ENCODE measurements at places on chromosomes 16 and 17.

DNA sequence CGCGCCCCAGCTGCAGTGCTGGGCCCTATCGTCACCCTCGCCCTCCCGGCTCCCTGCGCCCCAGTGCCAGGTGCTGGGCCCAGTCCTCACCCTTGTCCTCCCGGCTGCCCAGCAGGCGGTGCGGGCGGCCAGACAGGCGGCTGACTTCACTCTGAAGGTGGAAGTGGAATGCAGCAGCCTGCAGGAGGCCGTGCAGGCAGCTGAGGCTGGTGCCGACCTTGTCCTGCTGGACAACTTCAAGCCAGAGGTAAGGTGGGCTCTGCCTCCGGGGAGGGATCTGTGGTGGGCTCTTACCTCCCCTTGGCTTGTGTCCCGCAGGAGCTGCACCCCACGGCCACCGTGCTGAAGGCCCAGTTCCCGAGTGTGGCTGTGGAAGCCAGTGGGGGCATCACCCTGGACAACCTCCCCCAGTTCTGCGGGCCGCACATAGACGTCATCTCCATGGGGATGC, 17.9 kb downstream of the QPRT start:
- DNase-seq, result no peak

- DNase-seq, result no peak
These were observed 19.5 kb upstream of the CPHXL start for GRCh38 chr16:75745823-75746222.

GRCh38 chr17:34533806-34534527, 45.4 kb upstream of the TMEM132E start:
- DNase-seq, result no peak

GRCh38 chr17:74754832-74755231, 6.4 kb downstream of the NHERF1 start:
- DNase-seq, result no peak

- no peak for DNase-seq
These were observed 88.4 kb upstream of the ATF7IP2 start for GRCh38 chr16:10297341-10298006.

GRCh38 chr17:10316801-10317542, 55.8 kb downstream of the MYH13 start:
- peak; percentile 32 for DNase-seq

DNA sequence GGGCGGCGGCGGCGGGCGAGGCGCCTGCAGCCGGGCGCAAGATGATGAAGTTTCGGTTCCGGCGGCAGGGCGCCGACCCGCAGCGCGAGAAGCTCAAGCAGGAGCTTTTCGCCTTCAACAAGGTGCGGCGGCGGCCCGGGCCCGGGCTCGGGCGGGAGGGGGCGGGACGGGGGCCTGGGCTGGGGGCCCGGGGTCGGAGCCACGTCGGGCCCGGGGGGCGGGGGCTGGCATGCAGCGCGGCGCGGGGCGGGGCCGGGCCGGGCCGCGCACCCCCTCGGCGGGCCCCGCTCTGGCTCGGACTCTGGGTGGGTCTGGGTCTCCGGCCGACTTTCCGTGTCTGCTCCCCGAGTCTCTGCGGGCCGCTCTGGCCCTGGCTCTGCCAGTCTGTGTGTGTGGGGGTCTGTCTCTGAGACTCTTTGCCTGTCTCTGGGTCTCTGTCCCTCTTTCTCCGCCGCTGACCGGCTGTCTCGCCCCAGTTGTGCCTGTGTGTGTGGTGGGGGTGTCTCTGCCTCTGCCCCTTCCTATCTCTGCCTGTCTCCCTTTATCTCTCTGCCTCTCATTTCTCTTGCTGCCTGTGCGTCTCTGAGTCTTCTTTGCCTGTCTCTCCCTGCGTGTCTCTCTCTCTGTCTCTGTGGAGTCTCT, 328 bp downstream of the LLGL1 start:
- DNase-seq, result no peak

GRCh38 chr17:789160-789840, 7.1 kb downstream of the MRM3 start:
- no peak for DNase-seq

DNA sequence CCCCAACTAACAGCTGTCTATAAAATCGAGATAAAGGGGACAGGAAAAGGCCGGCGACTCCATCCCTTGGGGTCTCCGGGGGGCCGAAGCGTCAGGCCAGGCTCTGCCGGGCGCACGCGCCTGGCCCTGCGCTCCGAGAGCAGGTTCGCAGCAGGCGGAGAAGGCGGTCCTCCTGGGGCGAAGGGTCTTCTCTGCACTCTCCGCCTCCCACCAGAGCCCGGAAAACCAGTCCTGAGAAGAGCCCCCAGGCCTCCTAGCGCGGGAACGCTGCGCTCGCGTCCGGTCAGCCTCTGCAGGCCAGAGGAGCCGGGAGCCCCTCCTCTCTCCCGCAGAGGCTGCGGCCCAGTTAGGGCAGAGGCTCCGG, 5.1 kb downstream of the FOXF1 start:
- no peak for DNase-seq

DNA sequence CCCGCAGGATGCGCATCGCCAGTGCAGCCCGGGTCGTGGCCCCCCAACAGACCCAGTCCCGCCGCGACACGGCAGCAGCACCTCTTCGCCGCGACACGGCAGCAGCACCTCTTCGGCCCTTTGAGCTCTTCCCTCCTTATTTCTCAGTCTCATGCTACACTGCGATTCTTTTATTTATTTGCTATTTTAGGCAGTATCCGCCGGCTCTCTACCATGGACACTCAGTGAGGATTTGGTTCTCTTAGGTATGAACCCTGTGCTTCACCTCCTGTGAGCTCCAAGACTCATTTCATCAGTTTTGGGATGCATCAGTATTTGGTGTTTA, 8.3 kb upstream of the MAP2K3 start:
- no peak for DNase-seq

GRCh38 chr16:85503679-85504231, 109.4 kb upstream of the GSE1 start:
- no peak for DNase-seq

- no peak for DNase-seq
These were observed 67.3 kb downstream of the PHKB start for GRCh38 chr16:47528431-47528830.

DNA sequence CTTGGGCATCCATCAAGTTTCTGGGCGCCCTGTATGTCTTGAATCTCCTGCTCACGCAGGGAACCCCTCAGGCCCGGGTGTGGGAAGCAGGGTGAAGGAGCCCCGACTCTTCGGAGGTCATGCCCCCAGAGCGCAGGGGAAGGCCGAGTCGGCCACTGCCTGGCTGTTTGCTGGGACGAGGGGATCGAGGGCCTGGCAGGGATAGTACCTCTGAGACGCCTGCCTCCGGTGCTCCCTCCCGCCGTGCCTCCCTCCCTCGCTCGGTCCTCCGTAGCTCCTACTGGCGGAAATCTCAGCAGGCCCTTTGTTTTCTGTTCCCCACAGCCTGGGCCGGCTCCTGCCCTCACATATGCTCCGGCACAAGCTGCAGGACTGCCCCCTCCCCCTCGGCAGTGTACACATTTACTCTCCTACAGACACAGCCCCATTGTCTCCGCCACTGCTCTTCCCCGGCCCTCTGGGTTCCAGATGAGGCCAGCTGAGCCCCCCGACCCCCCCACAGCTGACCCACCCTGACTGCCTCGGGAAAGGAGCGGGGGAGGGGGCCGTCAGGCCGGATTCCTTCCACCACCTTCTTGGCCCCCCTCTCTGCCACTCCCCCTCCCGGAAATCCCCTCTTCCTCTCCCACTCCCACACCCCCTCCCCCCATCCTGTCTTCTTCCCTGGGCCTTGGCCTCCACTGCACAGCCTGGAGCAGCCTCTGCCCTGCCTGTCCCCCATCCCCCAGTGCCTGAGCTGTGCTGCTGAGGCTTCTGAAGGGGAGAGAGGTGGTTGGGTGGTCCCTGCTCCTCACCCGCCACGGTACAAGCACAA, 1.4 kb downstream of the TRAF4 start:
- no peak for DNase-seq

- DNase-seq, result no peak
These were observed 201.2 kb downstream of the HS3ST3A1 start for GRCh38 chr17:13400491-13400890.

GRCh38 chr16:57039148-57039812, 49.9 kb downstream of the NLRC5 start:
- peak; percentile 61 for DNase-seq

DNA sequence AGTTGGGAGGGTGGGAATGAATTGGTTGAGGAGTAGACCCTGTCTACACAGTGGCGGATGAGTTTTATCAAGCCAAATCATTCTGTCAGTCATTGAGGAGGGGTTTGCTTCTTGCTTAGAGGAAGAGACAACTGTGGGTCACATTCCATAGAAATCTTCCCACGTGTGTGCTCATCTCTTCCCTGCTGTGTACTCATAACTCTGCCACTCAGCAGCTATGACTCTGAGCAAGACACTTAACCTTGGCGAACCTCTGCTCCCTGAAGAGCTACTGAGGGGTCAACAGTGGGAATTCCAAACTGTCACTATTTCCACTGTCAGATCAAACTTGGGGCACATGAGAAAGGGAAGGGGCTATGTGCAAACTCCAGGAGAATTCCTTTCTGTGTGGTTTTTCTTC, 72.6 kb upstream of the COX10 start:
- DNase-seq, result no peak

GRCh38 chr17:7479213-7480088, at the start of gene ZBTB4:
TSS of gene ZBTB4 (minus strand) at chr17:7479631. CDS start at chr17:7466801, 12,830 bp downstream.
- no peak for DNase-seq

DNA sequence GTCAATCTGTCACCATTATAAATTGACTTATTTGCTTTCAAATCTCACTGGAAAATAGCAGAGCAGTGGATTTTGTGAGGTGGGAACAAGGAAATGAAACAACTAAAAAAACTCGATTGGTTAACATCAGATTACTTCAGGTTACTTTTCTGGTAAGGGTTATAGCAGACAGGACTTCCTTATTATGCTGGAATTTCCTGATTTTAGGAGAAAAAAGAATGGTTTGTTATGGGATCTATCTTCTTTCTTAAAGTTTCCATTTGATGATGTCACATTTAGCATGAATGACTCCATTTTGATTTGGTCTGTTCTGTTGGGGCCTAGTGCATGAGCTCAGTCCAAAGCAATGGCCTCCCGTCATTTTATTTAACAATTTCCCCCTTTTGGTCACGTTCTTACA, 210.6 kb downstream of the KCNJ2 start:
- DNase-seq, result no peak

DNA sequence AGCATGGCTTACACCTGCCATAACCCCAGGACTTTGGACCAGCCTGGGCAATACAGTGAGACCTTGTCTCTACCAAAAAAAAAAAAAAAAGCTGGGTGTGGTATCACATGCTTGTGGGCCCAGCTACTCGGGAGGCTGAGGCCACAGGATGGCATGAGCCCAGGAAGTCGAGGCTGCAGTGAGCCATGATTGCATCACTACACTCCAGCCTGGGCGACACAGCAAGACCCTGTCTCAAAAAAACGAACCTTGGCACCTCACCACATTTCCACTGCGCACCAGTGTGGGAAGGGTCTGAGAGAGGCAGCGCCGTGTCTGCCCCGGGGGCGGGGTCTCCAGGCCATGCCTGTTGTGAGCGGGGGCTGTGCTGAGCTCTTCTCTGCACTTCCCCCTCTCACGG, 6.3 kb downstream of the ACSF3 start:
- no peak for DNase-seq

GRCh38 chr16:58507963-58508670, 7.2 kb upstream of the SETD6 start:
- no peak for DNase-seq

GRCh38 chr17:14301279-14302090, 604 bp downstream of the HS3ST3B1 start:
- DNase-seq, result no peak

GRCh38 chr16:68074850-68075555, 10.2 kb upstream of the NFATC3 start:
- DNase-seq, result no peak

DNA sequence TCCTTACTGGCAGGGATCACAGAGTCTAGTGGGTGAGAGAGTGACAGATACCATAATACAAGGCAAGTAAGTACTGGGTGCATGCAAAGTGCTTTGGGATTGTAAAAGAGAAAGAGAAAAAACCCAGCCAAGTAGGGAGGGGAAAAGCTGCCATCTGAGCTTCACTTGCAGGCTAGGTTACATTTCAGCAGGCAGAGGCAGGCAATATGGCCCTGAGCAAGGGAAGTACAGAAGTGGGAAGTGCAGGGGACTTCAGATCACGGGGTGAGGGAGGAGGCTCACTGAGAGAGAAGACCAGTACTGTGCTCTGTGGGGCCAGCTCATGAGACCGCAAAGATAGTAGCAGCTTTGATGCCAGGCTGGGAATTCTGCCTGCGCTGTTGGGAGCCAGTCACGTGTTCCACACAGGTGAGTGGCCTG, 230.6 kb downstream of the MSI2 start:
- DNase-seq, result no peak

- DNase-seq, result no peak
These were observed 40.5 kb upstream of the MGAT5B start for GRCh38 chr17:76827736-76828135.

DNA sequence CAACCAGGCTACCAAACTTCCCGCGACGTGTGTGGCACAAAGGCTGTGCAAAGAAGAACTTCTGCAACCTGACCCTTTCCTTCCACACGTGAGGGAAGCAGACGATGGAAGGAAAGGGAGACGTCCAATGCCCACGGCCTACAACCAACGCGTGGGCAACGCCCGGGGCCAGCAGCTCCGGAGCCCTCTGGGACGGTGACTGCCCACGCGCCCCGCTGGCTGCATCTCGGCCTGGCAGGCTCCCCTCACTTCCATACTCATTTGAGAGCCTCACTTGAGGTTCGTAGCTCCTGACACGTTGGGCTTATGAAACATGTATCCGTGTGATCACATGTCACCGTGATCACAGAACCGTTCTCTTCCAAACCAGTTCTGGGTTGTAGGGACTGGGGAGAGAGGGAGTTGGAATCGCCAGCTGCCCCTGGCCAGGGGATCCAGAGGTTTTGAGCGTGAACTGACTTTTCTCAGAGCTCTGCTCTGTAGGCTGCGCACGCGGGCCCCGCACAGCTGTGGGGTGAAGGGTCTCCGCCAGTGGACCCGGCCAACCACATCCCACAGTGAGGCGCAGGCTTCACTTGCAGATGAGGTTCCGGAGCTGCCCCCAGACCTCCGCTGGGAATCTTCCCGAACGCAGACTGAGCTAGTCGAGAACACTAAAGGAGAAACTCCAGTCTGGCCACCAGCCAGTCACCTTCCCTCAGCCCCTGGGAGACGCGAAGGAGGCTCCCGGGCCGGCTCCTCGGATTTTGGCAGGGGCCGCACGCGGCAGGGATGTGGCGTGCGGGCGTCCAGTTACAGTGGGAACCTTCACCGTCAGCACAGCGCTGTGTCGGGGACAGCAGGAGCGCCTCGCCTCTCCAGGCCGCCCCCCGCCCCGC, 1.0 kb downstream of the LMF1 start:
- DNase-seq, result no peak

GRCh38 chr16:58418601-58419000, 26.3 kb downstream of the GINS3 start:
- DNase-seq, result no peak

GRCh38 chr16:86365513-86366273, 144.6 kb upstream of the FOXF1 start:
- no peak for DNase-seq

Data from HS-5 (cell line).